ENCODE measurements at places on chromosomes 2 and 18.

DNA sequence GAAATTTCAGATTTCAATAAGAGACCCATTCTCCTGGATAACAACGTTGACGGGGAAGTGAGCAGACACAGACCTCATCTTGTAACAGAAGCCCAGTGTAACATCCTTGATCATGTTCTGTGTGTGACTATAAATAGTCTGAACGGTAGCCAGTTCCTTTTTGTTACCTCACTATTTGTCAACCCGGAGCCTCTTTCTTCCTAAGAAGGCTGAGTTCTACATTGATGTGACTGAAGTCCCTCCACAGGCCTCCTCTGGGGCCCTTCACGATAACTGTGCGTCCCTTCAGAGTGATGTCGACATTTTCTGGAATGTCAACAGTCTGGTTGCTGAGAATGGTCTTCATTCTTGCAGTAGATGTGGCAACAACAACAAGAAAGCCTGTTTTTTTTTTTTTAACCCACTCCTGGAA lies 6.3 kb upstream of the PLEKHM3 start:
- peak; percentile 23 for DNase-seq

- no peak for DNase-seq
Measured at GRCh38 chr2:39491653-39492052, 54.6 kb upstream of the MAP4K3 start.

GRCh38 chr18:36862182-36862581 lies 33.3 kb downstream of the KIAA1328 start:
- no peak for DNase-seq

GRCh38 chr2:179020156-179020750 lies 29.7 kb downstream of the CCDC141 start:
- peak; percentile 17 for DNase-seq

GRCh38 chr2:120899771-120900170 lies 164.1 kb downstream of the GLI2 start:
- no peak for DNase-seq

DNA sequence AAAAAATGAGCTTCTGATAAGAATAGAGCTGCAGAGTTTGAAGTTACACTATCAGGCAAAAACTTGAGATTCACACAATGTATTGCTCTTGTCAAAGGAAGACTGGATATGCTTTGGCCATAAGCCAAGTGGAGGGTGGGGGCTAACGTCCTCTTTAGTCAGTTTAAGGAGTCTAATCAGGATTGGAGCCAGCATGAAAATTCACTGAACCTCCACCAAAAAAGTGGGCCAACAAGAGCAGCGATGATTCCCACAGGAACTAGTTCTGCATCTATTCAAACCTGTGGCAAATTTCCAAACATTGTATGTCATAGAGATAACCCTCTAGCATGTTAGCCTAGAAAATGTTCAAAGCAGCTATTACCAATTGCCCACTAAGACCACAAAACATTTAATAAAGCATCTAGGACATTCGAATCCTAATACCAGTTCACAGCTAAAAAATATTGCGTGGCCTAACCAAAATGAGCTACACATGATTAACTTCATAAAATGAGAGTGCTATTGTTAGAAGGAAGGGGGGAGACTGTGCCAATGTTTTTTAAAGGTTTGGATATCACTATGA lies 43.5 kb upstream of the TMEM247 start:
- DNase-seq, result peak; percentile 82

DNA sequence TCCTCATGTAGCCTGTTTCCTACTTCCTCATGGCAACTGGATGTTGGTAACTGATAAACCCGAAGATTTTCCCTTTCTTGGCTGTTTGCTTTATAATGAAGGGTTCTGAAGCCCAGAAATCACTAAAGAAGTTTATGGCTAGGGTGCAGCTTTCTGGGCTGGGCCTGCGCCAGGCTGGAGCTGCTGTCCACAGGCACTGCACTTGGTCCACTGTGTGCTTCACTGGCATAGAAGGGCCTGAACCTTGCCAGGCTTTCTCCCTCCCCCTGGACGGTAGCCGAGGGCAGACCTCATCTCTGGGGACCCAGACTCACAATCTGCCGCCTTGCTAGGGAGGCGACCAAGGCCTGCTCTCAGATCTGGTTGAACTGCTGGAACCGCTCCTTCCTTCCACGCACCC lies 133.3 kb upstream of the SPRED2 start:
- no peak for DNase-seq

GRCh38 chr2:172945510-172945850 lies 130.2 kb upstream of the MAP3K20 start:
- DNase-seq, result no peak

DNA sequence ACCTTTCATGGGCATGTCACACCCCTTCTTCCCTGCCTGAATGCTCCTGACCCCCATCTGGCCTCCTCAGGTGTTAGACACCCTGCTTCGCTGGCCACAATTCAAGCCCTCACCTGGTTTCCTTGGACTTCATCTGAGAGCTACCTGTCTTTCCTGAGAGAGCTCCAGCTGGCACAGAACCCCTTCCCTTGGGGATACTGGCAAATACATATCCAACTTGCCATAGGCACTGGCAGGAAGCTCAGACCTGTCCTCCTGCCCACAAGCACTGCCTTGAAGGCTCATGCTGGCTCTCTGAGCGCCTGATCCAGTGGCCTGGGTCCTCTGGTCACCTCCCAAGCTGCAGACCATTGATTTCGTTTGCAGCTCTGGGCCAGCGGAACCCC lies 74.1 kb upstream of the MAP4K3 start:
- no peak for DNase-seq

- DNase-seq, result no peak
Measured at GRCh38 chr2:225600865-225601264, 201.4 kb downstream of the NYAP2 start.

GRCh38 chr2:222017252-222017850 lies 281.4 kb downstream of the PAX3 start:
- DNase-seq, result no peak

- DNase-seq, result no peak
Measured at GRCh38 chr18:79164706-79165105, 95.5 kb downstream of the ATP9B start.
